Thymus (tissue), 14 donors: ENCODE measurements at places on chromosomes 6 and 20.
A peak's percentile ranks its signal among the peaks of the same experiment; 100 is the strongest.

DNA sequence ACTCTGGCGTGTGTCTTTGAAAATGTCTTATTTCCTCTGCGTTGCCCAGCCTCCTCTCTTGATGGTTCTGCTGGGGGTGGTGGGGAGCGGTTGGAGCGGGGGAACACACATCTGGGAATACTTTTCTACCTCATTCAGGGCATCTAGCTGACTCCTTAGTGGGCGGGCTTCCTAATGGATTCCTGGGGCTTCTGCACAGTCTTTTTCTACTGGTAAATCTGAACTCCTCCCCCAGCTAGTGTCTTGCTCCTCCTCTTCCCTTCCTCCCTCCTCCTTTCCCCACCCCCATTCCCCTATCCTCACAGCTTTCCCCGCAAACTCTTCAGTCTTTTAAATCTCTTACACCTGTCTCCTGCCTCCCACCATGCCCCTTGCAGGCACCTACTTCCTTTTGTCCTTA, 74.4 kb downstream of the PRL start:
- DNase-seq, result no peak

DNA sequence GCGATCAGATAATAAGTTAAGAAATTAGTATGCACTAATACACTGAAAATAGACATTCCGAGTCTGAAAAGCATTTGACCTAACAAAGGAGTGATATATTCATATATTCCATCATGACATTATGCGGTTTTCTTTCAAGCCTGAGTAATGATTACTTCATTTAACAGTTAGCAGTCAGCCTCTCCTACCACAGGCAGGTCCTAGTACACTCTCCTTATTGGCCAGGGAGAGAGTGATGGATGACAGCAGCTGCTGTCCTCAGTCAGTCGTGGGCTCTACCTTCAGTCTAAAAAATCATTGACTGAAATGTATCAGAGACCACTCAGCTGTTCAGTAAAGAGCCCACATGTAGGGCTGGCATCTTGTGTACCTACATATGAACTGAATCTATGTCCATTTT, 33.2 kb upstream of the VGLL2 start:
- DNase-seq, result no peak

- no peak for DNase-seq
Observed at GRCh38 chr20:49945701-49946477, 9.7 kb downstream of the RNF114 start.

DNA sequence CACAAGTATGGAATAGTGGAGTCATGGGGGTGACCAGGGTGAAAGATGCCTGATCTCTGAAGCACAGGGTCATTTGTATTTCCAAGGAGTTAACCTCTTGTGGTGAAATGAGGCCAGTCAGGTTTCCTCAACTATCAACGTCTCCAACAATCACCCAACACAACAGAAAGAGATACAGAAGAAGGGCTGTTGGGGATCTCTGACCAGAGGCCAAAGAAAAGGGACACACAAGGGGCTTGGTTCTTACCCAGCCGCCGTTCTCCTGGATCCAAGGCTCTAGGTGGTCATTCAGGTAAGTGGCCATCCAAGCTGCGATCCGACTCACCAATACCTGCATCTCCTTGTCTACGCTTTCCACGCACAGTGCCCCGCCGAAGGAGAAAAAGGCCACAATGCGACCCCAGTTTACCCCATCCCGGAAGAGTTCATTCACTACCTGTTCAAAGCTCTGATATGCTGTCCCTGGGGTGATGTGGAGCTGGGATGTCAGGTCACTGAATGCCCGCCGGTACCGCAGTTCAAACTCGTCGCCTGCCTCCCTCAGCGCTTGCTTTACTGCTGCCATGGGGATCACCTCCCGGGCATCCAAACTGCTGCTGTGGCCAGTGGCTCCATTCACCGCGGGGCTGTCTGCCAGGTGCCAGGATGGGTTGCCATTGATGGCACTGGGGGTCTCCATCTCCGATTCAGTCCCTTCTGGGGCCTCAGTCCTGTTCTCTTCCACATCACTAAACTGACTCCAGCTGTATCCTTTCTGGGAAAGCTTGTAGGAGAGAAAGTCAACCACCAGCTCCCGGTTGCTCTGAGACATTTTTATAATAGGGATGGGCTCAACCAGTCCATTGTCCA, 1.0 kb downstream of the BCL2L1 start:
- no peak for DNase-seq

DNA sequence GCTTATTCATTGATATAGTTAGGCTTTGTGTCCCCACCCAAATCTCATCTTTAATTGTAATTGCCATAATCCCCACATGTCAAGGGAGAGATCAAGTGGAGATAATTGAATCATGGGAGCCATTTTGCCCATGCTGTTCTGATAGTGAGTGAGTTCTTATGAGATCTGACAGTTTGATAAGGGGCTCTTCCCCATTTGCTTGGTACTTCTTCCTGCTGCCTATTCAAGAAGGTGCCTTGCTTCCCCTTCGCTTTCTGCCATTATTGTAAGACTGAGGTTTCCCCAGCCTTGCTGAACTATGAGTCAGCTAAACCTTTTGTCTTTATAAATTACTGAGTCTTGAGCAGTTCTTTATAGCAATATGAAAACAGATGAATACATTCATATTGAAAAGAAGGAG, 45.6 kb downstream of the CENPW start:
- DNase-seq, result no peak

GRCh38 chr6:6393069-6393529, 72.6 kb upstream of the F13A1 start:
- DNase-seq, result no peak

DNA sequence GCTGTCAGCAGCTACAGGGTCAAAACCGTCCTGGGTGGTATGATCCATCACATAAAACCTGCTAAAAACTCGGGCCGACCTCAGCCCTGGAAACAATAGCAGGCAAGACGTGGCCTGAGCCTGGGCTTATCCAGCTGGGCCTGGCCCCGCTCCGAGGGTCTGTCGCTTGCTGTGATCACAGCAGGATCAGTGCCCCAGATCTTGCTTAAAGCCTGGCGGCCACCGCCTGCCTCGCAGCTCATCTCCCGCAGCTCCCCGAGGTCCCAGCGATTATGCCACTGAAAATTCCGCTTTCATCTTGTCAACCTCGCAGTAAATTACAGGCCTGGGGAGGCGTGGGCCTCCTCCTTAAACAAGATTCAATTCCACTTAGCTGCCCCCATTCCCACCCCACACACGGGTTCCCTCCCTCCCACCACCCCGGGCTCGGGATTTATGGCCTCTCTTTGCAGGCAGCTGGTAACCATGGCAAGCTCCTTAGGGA, 40.1 kb downstream of the CDH22 start:
- no peak for DNase-seq

DNA sequence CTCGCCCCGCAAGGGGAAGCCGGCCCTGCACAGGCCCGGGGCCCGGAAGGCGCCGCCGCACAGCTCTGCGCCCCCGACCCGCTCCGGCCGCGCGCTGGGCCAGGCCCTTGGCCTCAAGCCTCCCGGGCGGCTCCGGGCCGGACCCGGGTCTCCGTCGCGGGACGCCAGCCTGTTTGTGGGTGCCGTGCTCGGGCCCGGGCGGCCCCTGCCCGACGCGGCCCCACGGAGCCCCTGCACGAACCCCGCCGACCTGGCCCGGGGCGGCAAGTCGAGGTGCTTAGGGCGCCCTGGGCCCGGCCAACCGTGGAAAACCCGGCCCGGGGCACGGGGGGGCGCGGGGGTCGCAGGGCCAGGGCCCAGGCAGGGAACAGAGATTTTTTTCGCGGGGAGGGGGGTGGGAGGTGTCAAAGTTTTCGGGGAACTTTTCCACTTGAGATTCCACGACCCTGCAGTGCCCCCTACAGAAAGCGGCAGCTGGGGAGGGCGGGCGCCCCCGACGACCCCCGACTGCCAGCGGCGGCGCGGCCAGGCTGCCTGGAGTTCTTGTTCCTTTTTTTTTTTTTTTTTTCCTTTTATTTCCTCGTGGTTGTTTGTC, 805 bp upstream of the STX16 start:
- DNase-seq, result peak; percentile 44

DNA sequence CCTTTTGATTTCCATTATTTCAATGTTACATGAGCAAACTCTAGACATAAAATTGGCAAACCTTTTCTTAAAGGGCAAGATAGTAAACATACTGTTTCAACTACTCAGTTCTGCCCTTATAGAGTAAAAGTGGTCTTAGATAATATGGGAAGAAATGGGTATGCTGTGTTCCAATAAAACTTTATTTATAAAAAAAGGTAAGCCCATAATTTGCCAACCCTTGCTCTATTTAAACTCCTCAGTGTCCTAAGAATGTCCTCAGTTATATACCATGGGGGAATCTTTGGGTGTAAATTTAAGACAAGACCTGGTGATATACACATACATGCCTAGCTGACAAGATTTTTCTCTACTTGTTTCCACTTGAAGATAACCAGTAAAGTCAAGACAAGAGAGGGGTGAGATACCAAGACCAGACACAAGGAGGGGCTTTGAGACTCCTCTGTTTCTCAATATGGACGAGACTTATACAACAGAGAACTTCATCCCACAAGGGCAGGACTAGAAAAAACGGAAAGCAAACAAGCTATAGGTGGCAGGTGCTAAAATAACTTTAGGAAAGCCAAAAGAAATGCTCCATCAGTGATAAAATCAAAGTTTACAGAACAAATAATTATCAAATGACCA, 10.5 kb downstream of the SNX3 start:
- DNase-seq, result no peak

GRCh38 chr6:76682842-76683241, 610.4 kb upstream of the IMPG1 start:
- DNase-seq, result no peak

GRCh38 chr6:116564311-116564710, 7.0 kb upstream of the RWDD1 start:
- DNase-seq, result no peak

DNA sequence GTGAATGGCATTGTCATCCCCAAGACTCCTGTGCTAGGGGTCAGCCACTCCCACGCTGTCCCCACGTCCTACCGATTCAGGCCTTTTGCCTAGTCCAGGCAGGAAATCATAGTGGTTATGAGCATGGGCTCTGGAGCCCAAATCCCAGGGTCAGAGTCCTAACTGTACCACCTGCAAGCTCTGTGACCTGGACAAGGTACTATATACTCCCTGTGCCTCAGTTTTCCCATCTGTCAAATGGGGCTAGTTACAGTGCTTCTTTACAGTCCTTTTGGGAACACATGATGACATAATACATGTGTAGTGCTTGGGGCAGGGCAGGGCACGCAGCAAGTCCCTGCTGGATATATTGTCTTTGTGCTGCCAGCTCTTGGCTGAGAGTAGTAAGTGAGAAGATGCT, 27.2 kb downstream of the EFCAB8 start:
- DNase-seq, result no peak
